ENCODE measurements at places on chromosomes 7 and 10.

- no peak for DNase-seq
Measured at GRCh38 chr7:150781103-150781502, 19.1 kb downstream of the TMEM176B start.

DNA sequence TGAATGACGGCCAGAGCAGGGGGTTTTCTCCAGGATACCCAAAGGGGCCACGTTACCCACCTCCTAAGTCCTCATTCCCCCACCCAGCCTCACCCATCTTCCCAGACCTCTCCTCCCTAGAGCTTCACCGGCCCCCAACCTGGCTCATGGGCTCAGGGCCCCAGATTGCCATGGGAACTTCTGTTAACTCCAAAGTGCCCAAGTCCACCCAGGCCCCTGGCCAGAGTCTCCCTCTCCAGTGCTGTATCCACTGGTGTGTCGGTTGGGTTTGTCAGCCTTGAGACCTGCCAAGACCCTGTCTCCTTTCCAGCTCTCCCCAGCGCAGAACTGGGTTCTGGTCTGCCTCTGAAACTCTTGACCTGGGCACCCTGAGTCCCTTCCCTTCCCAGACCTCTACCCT, 37.1 kb upstream of the ZMIZ2 start:
- no peak for DNase-seq

DNA sequence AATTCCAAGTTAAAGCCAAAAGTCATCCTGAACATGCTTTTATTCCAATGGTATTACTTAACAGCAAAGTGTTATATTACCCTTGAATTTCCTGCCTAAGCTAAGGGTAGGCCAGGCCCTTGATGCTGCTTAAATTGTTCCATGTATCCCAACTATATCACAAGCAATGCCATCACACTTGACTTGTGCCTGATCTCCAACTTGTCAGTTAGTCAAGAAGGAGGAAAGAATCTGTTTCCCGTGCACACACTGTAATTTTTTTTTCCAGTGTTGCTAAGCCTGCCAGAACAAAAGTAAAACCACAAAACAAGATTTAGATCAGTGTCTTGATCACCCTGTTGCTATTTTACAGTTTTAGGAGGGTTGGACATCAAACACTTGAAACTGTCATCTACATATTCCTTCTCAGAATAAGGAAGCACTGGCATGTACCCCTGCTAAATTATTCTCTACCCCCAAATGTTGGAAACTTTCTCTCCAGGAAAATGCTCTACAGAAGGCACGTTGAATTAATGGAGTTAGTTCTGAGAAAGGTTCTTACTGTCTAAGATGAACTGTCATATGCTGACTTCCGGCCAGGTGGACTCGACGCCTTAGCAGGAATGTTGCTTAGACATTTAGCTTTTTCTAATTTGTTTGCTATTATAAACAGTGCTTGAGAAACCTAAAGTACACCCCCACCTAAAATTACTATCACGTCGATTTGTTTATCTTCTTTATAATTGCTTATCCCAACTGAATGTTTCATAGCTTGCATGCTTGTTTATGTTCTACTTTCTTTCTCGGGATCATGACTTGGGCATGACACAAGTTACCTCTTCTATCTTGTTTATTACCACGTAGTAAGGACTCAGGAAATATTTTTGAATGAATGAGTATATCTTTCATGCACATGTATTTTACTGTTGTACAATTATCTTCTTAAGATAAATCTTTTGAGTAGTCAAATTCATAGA, 105.5 kb upstream of the ZNF438 start:
- DNase-seq = no peak

DNA sequence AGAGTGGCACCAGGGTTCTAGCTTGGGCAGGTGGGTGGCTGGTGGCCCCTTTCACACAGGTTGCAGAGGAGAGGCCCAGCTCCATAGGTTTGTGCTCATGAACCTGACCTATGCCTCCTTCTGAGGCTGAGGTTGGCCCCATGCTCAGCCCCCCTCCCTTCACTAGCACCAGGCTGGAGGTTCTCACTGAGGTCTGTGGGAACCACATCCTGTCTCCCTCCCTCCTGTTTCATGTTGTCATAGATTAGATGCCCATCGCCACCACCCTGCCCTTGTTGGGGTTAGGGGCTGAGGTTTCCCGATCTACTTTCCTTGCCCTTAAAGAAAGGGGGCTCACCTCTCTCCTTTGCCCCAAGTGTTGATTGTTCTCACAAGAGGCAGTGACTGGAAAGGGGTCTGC, 14.7 kb downstream of the NEUROG3 start:
- no peak for DNase-seq

DNA sequence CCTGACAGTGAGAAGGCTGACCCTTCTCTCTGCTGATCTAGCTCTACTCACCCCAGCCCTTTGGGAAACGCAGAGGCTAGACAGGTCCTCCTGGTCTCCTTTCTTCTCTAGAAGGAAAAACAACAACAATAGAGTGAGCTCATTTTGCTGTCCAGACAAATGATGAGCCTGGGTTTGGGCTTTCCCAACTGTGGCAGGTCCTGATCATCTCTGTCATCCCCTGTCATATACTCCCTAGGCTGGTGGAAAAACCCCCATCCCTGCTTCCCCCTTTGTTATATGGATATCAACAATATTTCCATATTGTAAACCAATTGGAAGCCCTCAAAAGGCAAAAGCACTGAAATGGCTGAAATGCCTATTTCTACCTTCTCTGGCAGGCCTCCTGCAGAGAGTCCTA, 9.2 kb upstream of the DDIT4 start:
- DNase-seq = no peak

GRCh38 chr10:4080225-4080805, 295.3 kb upstream of the KLF6 start:
- no peak for DNase-seq

GRCh38 chr10:130862122-130862521, 449.4 kb downstream of the TCERG1L start:
- DNase-seq = no peak

GRCh38 chr7:137987968-137988367, 13.9 kb downstream of the CREB3L2 start:
- no peak for DNase-seq

DNA sequence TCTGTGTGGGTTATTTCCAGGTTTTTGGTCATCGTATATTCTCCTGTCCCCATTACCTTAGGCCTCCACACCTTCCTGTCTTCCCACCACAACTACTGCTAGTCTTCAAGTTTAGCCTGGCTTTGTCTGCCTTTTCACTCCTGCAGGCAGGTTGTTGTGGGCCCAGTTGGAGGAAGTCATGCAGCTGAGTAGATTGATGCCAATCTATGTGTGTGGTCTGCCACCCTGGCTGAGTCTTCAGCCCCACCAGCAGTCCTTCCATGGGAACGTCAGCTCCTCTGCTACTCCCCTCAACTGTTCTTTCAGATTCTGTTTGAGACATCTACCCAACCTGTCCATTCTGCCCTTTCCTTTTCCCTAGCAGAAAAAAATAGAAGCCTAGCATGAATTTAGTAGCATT, 6.3 kb downstream of the RINT1 start:
- DNase-seq = no peak

GRCh38 chr10:19847321-19847720, 31.1 kb downstream of the PLXDC2 start:
- DNase-seq = no peak

GRCh38 chr7:121003986-121004685, 15.6 kb downstream of the CPED1 start:
- DNase-seq = no peak

DNA sequence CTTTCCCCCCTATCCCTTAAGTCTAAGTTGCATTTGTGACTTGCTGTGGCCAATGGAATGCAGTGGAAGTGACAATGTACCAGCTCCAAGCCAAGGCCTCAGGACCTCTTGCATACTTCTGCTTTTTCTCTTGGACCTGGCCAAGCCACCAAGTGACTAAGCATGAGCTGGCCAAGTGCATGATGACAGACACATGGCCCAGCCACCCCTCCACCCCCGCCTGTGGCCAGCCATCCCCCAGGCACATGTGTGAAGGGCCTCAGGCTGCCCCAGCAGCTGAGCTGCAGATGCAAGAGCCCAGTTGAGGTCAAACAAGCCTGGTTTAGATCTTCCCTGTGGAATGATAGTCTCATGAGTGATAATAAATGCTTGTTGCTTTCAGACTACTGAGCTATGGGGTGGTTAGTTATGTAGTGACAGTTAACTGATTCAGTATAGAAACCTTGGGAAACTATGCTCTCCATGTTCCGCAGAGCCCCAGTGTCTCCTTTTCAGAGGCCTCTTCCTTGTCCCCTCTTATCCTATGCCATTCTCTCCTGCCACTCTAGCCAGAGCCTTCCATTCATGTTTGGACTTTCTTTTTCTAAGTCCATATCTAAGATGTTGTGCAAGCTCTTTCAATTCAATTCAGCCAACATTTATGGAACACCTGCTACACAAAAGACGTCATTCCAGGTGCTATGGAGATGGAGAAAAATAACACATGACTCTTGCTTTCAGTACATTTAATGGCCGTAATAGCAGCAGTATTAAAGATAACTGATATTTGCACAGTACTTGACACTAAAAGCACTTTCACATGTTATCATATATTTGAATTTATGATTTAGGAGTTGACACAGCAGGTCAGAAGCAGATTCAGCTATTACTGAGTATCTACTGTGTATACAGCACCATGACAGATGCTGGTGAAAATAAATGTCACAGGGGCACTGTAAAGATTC, 55.5 kb upstream of the LOXL4 start:
- no peak for DNase-seq

DNA sequence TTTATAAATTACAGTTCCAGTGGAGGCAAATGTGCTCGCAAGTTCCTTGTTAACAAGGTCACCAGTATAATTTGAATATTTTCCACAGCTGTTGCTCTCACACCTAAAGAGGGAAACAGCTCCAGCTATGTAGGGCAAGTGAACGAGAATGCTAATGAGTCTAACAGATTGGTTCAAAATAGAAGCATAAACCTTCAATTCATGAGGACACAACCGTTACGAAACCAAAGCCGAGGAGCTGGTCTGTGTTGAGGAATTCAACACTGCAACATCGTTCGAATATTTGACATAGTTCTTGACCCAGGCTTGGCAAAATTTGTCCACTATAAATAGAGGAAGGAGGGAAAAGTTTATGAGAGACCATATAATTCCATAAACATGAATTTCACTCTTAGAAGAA, 161.3 kb downstream of the KLF6 start:
- no peak for DNase-seq

GRCh38 chr10:26717476-26717875, 20.0 kb downstream of the PDSS1 start:
- DNase-seq = no peak

- DNase-seq = no peak
Measured at GRCh38 chr10:30431435-30431911, 2.5 kb upstream of the MAP3K8 start.

GRCh38 chr10:79561257-79561656, 1.1 kb upstream of the SFTPA2 start:
- no peak for DNase-seq

DNA sequence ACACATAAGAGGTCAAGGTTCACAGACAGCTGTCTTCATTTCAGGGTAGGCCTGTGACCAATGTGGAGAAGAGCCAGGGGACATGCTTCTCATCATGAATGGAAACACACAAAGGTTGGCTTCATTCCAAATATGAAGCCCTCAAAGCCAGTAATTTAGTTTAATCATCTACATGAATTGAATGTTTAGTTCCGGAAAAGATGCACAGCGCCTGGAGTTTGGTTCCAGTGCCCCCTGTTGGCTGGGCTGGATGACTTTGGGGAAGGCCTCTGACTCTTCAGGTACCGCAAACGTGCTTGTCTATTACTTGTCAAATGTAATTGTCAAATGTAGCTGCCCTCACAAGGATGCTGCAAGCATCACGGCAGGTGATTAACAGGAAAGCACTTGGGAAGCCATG, 130.7 kb downstream of the ADRA2A start:
- DNase-seq = no peak

DNA sequence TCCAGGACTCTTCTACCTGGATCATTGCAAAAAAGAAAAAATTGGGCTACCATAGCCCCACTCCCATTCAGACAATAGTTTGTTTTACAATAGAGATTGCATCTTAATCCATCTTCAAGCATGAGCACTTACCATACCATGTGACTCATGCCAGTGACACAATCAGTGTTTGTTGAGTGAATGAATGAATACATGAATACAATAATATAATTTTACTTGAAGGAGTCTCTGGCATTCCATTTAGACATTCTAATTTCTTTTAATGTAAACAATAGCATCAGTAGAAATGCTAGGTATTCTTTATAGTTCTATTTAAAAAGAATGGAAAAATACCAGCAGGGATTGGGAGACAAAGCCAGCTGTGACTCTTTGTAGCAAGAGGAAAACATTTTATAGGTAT, 141.6 kb upstream of the AKR1E2 start:
- DNase-seq = no peak

DNA sequence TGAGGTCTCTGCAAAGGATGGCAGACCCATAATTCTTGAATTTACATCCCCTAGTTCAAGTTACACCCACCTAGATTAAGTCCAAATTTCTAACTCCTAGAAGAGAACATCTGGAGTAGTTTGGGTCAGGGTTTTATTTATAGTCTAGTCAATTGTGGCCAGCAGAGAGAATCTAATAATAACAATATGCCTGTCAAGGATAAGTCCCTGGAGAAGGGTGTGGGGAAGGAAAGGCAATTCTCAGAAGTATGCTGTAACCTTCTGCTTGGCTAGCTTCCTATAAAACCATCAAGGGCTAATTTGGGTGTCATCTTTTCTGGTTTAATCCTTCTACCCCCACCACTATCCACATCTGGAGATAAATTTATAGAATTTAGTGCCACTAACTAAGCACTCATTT, 52.8 kb upstream of the SEMA3E start:
- DNase-seq = no peak

DNA sequence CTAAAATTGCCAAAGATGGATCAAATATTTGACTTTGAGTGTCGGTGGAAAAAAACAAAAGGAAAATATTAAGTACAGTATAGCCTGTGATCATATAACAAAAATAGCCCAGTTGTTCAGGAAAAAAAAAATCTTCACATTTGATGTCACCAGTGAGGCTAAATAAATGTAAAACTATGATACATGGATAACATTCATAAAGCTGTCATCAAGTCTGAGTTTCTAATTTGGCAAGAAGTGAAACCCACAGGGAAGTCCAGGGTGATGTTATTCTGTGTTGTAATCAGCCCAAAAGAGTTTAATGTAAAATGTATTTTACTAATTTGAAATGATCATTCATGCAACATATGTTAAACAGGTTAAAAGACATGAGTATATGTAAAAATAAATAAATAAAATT, 908.0 kb downstream of the PCDH15 start:
- no peak for DNase-seq

DNA sequence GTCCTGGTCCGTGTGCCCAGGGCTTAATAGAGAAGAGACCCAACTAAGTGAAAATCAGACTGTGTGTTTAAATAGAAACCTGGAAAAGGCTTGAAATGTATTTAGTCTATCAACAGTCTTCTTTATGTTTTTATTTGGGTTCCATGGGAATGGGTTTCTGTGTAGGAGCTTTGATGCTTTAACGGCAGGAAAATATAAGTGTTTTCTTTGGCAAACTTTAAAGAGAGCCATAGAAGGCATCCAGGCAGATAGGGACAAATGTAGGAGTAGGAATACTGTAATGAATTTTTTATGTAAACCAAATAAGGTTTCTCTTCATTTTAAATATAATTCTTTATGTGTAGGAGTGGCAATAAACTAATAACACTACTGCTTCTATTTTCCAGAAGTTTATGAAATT, 989.0 kb downstream of the GATA3 start:
- no peak for DNase-seq
